ENCODE measurements at places on chromosomes 3 and 15.

DNA sequence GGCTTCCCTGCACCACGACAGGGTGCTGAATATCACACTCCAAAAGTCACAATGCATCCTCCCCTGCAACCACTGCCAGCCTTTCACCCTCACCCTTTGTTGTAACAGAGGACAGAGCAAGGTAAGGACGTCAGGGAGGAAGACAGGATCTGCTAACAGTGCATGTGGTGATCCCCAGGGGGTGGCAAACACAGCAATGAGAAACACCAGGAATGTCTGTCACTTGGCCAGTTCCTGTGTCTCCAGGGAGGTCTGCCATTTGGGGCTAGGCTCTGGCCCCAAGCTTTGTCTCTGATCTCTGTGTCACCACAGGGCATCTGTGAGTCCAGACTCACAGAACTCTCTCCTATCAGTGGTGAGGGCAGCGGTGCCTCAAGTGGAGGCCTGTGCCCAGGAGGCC lies 54.3 kb upstream of the SLC24A5 start:
- no peak for DNase-seq

DNA sequence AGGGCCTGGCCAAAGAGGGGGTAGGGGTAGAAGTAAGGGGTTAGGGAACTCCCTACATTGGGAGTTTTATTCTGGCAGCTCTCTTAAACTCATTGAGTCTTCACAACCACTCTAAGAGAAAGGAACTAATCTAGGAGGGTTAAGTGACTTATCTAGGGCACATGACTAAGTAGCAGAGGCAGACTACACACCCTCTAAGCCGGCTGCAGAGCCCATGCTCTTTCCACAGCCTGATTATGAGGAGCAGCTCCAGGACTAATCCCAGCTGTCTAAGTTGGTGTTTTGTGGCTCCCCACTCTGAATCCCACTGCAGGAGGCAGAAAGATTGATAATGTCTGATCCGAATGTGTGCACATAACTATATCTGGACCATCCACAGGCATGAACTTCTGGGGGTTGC lies 374.6 kb downstream of the EPHB1 start:
- DNase-seq: no peak

DNA sequence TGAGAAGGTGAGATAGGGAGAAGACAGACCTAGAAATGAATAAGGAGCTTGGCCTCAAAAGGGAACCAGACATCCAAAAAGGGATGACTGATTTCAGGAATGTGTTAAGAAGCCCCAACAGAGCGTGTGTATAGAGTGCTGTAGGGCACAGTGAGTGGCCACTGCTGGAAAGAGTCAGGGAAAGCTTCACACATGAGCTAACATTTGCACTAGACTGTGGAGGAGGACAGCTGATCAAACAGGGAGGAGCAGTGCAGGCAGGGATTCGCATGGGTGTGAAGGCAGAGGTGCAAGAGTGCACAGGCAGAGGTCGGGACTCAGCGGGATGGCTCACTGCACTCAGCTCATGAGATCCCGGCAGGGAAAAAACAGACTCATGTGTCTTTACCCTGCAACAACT lies 61.8 kb downstream of the NPTN start:
- DNase-seq: no peak

DNA sequence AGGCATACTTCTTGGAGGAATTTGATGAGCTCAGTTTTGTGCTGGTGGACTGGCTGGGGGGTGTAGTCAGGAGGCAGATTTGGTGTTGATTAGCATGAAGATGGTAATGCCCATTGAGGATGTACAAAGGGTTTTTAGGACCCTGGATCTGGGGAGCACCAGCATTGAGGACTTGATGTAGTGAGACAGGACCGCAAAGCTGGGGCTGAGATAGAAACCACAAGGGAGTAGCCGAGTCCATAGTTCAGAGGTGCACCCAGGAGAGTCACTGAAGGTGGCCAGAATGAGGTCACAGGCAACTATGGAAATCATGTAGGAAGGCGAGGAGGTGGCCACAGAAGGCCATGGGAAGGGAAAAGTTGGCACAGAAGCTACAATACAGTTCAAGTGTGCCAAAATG lies 2.7 kb upstream of the CDC25A start:
- no peak for DNase-seq

DNA sequence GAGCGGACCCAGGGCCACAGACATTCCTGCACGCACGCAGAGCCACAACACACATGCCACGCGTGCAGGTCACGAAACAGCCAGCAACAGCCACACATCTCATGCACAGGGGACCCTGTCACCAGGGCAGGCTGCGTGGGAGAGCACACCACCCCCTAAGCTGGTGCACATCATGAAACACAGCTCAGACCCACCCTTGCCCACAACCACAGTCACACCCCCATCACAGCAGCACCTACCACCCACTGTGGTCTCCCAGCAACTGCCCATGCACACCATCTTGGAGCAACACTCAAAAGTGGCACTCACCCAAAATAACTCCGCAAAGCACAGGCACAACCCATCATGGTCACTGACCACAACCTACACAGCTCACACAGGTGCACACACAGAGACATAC lies 75.7 kb downstream of the OCA2 start:
- no peak for DNase-seq

DNA sequence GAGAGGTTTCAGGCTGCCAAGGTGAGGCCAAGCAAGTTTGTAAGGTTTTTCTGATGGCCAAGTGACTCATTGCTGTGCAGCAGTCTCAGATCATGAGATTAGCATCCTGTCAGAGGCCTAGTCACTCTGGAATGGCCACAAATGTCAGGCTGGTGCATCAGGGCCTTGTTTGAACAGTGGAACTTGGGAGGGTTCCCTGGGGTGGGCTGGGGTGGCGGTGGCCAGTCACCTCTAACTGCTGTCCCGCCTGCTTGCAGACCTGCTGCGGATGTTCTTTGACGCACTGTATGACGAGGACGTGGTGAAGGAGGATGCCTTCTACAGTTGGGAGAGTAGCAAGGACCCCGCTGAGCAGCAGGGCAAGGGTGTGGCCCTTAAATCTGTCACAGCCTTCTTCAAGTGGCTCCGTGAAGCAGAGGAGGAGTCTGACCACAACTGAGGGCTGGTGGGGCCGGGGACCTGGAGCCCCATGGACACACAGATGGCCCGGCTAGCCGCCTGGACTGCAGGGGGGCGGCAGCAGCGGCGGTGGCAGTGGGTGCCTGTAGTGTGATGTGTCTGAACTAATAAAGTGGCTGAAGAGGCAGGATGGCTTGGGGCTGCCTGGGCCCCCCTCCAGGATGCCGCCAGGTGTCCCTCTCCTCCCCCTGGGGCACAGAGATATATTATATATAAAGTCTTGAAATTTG lies 2.8 kb upstream of the FAM131A start:
- DNase-seq: no peak

DNA sequence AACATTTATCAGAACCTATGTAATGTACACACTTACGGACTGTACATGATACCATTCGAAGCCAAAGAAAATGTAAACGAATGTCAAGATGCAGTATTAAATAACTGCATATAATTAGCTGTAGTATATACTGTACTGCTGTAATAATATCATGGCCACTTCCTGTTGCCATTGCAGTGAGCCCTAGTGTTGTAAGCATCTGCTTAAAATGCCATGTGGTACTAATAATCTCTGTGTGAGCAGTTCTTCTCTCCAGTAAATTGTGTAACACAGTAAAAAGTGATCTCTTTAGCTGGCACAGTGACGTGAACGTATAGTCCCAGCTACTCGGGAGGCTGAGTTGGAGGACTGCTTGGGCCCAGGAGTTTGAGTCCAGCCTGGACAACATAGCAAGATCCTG lies 8.6 kb downstream of the SPG11 start:
- DNase-seq: no peak

DNA sequence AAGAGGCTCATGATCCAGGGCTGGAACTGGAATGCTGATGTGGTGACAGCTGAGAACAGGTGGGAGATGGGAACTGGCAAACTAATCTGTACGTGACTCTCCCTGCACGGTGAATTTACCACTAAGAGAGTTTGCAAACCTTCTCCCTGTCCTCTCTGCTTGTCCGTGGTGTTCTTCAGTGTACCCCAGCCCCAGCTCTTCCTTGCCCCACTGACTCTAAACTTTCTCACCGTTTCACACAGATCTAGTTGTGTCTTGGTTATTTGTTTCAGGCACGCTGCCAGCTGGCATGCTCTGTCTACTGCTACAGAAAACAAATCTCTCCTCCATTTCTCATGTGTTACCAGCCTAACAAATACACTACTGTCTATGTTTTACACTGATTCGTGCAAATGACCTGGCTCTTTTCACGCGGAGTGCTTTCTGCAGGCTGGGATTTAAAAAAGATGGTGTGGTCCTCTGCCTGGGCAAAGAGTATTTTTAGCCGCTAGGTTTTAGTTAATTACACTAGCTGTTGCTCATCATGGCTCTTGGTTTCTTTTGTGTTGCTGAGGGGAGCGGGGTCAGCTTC lies 192.7 kb upstream of the LRIG1 start:
- DNase-seq: no peak

DNA sequence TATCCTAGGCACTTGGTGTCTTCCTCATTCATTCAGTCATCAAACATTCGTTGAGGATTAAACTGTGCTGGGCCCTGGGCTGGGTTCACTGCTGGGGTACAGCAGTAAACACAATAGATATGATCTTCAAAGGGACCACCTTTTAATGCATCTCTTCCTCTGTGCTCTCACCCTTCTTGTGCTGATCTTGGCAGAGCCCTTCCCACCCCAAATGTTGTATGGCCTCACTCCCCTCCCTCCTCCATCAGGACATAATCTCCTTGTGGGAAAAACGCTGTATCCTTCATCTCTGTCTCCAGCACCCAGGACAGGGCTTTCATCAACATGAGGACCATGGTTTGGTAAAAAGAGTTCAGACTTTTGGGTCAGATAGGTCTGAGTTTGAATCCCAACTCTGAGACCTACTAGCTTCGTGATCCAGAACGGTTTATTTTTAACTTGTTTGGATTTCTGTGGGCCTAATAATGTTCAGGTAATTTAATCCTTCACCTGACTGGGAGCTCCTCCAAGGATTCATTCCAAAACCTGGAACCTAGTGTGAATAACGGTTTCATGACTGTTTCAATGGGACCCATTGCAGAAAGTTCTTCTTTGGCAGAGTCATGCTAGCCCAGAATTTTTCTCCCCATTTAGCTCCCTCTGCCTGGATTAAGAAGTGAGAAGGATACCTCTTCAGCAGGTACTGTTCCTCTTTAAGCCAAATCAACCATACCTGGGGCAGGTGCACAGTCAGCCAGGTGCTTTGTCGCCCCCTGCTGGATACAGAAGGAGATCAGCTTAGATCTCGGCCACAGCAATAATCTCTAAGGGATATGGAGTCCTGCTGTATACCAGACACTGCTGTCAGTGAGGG lies 5.2 kb upstream of the WNT7A start:
- DNase-seq: no peak

DNA sequence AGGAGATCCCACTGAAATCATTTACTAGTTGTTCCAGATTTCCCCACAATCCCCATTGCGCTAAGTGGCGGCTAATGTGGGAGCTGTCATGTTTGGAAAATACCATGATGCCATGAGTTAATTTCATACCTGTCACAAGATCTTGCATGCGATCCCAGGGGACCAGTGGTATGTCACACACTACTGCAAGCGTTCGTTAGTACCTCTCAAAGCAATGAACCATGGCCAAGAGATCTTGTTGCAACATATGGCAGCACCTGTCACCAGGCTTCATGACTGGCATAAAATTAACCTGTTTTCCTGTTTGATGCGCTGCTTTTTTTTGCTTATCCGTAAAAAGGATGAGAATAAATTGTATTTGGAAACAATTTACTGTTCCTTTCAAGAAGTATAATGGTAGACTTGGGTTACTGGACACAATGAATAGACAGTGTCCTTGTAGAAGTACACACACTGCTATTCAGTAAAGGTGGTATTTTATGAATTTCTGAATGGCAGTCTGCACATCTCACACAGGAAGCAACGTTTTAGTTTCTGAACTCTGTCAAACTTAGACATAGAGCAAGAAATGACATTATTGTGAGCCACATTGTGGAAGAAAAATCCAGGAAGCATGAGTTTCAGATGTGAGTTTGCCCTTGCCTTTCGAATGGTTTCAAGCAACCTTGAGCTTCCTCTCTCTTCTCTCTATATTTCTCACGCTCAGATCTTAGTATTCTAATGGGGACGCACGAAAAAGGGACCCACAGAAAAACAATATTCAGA lies 81.9 kb downstream of the CHL1 start:
- DNase-seq: no peak

DNA sequence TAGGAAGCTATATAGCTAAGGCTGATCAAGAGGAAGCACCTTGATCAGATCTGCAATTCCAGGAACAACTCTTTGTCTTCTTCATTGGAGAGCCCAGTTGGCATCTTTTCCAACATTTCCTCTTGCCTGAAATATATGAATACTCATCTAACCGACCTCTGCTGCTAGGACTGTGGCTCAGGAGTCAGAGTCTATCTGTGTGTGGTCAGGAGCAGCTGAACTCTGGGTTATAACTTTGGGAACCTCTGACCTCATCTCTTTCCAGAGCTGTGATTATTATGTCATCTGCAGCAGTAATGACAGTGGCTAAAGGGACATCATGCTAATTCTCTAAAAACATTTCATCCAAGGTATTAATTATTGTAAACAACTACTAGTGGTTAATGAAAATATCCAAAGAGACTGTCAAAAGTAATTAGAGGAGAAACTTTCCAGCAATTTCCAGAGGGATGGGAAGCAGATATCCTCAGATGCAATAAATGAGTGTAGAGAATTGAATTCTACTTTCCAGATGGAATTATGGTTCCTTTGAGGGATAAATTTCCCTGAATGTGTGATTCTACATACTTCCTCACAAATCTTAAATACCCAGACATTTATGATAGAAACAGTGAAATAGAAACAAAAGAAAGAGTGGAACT lies 11.5 kb upstream of the SPINK8 start:
- no peak for DNase-seq

- DNase-seq: no peak
Measured at GRCh38 chr3:11457135-11457534, 184.9 kb downstream of the ATG7 start.

GRCh38 chr3:53803816-53804695 lies 42.2 kb downstream of the CHDH start:
- no peak for DNase-seq

GRCh38 chr3:139299261-139300132 lies 44.3 kb upstream of the MRPS22 start:
- no peak for DNase-seq

DNA sequence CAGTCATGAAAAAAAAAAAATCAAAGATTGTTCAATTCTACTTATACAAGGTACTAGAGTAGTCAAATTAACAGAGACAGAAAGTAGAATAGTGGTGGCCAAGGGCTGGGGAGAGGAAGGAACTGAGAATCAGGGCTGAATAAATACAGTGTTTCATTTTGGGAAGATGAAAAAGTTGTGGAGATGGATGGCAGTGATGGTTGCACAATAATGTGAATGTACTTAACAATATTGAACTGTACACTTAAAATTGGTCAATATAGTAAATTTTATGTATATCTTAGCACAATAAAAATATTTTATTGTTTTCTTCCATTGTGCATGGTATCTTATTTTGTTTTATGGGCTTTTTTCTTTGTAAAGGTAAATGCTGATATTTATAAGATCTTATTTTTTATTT lies 262.2 kb upstream of the AGTR1 start:
- DNase-seq: no peak

- no peak for DNase-seq
Measured at GRCh38 chr3:160801386-160802118, 45.5 kb downstream of the PPM1L start.

GRCh38 chr3:133821767-133822638 lies 16.4 kb downstream of the SRPRB start:
- no peak for DNase-seq

GRCh38 chr3:184579513-184579912 lies 17.9 kb downstream of the EPHB3 start:
- no peak for DNase-seq

GRCh38 chr15:71648095-71648494 lies 162.3 kb upstream of the NR2E3 start:
- DNase-seq: no peak
